Esophagus squamous epithelium (tissue), 5 donors: ENCODE measurements at places on chromosomes 2 and 18.

GRCh38 chr2:48633143-48633542 lies 15.5 kb downstream of the GTF2A1L start:
- no peak for DNase-seq

GRCh38 chr2:219396863-219397457 lies 9.2 kb upstream of the DNPEP start:
- DNase-seq = no peak

DNA sequence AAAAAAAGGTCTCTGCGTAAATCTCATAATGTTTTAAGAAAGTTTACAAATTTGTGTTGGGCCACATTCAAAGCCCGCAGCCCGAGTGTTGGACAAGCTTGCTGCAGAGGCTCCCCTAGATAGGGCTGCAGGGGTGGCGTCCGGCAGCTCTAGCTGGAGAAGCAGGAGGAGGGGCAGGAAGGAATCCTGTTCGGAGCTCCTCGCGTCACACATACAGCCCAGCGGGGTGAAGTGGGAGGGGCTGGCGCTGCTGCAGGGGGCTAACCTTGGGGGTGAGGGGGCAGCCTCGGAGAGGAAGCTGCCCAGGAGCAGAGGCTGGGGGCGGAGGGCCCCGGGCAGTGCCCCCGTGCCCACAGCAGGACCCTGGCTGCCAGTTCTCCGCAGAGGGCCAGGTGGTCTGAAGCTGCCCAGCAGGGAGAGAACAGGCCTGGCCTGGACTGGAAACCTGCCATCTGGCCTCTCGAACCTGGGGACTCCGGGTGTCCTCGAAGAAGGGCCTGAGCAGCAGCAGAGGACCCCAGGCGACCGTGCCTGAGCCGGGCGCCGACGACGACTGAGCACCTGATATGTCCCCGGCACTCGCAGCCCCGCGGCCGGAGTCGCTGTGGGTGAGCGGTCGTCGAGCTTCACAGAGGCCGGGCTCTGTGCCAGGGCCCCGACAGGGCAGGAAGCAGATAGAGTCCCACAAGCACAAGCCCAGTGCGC lies 2.6 kb upstream of the GPR35 start:
- no peak for DNase-seq

- DNase-seq = no peak
Measured at GRCh38 chr2:184053326-184053725, 545.0 kb upstream of the ZNF804A start.

GRCh38 chr2:197477797-197478196 lies 21.8 kb downstream of the HSPD1 start:
- DNase-seq = no peak

- no peak for DNase-seq
Measured at GRCh38 chr18:32661486-32662299, 111.1 kb downstream of the KLHL14 start.

GRCh38 chr2:67752969-67753368 lies 309.8 kb downstream of the C1D start:
- no peak for DNase-seq
